NCI-H1092 (cell line): ENCODE measurements at places on chromosomes 11 and 22.
A peak's percentile ranks its signal among the peaks of the same experiment; 100 is the strongest.

DNA sequence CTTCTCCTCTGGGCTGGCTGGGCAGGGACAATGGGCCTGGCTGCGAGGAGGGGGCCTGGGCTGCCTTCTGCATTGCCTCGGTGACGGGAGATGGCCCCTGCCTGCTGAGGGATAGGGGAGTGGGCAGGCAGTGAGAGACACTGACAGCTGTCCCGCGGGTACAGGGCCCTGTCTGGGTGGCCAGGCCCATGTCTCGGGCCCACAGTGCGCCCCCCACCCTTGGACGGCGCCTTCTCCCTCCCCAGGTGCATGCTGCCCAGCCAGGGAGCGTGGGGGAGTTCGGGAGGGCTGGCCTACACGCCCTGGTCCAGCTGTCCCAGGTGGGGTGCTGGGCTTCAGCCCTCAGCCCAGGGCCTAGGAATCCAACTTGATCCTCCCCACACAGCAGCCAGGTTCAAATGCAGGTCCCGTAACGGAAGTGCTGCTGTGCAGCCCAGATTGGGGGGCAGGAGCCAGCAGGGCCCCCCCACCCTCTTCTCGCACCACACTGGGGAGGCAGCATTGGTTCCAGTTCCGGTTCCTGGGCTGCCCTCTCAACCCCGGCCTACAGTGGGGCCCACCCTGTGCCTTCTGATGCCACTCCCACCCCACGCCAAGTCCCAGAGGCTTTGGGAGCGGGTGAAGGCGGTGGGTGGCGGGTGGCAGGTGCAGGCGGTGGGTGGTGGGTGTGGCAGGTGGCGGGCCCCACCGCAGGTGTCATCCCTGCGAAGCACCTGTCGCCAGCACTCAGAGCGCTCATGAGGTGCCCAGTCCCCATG, 7.3 kb upstream of the TSSC4 start:
- DNase-seq = no peak

- no peak for DNase-seq
Measured at GRCh38 chr11:117816846-117817367, 7.6 kb downstream of the FXYD2 start.

GRCh38 chr11:67539550-67539949, 16.3 kb upstream of the CABP2 start:
- no peak for DNase-seq

DNA sequence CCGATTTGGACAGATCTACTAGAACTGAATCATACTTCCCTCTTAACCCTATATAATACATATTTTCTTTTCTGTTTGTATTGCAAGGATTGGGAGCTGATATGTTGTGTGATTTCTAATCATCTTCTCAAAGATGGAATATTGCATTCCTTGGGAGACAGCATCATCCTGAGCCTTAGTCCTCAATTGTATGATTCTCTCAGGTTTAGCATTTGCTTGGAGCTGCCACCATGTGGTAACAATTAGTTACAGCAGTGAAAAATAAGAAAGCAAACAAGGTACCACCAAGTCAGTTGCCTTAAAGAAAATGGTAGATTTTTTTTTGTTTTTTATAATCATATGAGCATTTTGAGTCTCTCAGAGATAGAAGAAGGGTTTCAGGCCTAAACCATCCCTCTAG, 11.9 kb downstream of the SNX19 start:
- DNase-seq = no peak

DNA sequence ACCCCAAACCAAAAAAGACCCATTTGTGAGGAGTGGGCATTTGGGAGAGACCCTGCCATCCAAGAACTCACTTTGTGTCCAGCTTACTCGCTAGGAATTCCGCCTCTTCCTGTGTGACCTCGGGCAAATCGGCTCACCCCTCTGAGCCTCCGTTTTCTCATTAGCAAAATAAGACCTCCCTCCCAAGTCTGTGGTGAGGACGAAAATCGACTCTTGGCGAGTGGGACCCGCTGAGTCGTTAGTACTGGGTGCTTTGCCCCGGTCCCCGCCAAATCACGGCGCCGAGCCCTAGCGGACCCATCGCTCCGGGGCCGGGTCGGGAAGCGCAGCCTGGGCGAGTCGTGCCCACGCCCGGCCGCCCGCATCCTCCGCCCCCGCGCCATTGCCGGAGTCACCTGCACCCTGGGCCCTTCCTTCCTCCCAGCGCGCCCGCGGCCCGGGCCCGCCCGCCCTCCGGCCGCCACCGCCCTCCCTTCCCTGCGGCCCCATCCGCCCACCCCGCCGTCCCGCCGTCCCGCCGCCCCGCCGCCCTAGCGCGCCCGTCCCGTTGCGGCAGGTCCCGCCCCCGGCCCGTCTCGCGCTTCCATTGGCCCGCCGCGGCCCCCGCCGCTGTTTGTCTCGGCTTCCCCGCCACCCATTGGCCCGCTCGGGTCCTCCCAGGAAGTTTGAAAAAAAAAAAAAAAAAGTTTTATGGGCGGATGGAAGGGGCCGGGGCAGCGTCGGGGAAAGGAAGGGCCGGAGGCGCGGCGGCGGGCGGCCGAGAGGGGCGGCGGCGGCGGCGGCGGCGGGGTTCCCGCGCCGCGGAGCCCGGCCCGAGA, 48.9 kb downstream of the TRIOBP start:
- peak; percentile 63 for DNase-seq

GRCh38 chr11:132402071-132402684, 1031.8 kb downstream of the NTM start:
- DNase-seq = peak; percentile 82

GRCh38 chr22:45910928-45911467, 66.0 kb downstream of the WNT7B start:
- no peak for DNase-seq

DNA sequence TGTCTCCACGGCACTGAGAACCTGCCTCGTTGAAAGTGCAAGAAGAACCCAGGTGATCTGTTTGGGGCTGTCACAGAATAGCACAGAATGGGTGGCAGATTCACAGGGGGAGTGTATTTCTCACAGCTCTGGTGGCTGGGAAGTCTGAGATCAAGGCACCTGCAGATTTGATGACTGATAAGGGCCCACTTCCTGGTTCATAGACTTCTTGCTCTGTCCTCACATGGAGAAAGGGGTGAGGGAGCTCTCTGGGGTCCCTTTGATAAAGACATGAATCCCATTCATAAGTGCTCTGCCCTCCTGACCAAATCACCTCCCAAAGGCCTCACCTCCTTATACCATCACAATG, 198.5 kb upstream of the SORL1-AS1 start:
- no peak for DNase-seq

DNA sequence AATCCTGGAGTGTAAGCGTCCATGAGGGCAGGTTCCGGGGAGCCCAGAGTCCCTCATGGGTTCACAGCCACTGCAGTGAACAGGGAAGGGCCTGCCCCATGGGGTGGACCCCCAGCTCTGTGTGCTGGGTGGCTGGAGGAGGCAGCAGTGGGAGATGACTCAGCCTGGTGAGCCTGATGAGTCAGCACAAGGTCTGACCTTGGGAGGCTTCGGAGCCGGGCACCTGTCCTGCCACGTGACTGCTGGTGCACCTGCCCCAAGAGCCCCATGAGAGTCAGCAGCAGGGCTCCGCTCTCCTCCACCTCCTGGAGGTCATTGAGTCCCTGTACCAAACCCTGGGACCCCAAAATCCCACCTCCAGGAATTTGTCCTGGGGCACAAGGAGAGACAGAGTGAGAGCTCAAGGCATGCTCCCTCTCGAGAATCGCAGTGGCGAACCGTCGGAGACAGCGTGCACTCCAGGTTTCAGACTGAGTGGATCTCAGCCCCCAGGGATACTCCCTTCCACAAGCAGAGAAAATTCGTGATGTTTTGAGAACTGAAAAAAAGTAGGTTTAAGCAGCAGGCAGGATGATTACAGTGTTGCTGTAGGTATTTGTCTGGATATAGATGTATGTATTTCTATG, 1221.7 kb downstream of the BRD1 start:
- no peak for DNase-seq

DNA sequence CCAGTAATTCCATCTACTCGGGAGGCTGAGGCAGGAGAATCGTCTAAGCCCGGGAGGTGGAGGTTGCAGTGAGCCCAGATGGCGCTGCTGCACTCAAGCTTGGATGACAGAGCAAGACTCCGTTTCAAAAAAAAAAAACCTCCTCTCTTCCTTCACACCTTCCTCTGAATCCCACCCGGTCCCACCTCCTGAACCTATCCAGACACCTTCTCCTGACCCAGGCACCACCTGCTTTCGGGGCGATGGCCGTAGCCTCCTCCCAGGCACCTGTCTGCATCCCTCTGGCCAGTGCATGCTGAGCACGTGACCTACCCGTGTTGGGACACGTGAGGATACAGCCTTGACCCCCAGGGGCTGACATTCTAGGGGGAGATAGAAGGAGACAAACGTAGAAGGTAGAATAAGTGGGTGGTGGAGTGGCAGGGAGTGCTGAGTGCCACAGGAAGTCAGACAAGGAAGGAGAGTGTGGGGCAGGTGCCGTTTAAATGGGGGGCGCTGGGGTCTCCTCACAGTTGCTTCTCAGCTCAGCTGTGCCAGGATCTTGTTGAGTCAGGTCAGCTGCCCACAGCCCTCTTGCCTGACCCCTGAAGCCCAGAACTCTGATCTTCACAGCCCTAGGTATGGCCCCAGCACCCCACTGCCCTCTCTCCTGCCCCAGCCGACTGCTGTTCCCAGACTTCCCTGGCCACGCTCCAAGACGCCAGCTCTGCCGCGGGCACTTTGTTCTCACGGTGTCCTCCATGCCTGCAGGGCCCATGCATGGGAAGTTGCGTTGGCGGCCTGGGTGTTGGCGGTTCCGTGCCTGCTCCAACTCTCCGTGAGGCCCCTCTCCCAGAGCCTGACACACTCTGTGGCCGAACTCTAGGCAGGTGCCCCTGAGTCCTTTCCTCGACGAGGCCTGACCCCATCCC, 1.2 kb upstream of the MIOX start:
- DNase-seq = no peak

GRCh38 chr11:10322401-10322800, 17.5 kb downstream of the ADM start:
- no peak for DNase-seq

DNA sequence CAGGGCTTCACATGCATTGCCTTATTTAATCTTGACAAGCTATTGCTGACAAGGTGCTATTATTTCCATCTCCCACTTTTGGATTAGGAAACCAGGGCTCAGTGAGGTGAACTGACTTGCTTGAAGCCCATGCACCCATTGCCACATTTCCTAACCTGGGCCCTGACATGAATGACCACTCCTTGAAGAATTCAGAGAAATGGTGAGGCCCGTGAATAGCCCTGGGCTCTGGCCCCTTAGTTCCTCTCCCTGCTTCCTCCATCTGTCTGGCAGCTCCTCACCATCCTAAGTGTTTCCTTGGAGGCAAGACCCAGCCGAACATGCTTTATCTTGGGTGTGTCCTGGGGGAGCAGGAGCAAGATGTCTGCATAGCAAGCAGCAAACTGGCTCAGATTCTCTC, 56.1 kb upstream of the NECTIN1 start:
- DNase-seq = no peak

DNA sequence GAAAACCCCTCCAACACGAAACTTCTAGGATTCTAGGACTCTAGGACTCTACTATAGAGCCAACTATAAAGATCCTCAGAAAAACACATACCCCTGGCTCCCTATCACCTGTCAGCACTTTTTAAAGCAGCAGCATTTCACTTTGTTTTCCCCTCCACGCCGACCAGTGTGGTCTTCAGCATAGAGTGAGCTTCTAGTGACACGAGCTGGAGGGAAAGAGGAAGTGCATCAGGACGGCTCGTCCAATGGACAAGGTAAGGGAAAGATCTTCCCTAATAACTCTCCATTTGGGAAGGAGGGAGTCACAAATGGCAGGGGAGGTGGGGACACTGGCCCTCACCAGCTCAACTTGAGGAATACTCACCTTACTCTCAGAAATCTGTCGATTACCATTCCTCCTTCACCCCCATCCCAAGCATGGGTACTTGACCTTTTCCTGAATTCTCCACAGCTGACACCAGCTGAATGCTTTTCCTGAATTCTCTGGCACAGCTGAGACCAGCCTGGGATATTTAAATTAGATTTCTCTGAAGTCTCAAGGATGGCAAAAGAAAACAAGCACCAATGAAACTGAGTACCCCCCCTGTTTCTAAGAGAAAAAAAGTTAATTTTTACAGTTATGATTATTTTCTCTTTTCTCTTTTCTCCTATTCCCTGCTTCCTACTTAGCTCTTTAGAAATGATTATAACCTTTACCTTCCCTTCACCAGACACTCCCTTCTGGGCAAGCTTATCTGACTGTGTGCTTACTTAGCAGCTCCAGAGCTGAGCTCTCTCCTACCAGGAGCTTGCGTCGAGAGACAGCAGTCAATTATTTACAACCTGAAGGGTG, 33.3 kb upstream of the NNMT start:
- peak; percentile 49 for DNase-seq

- no peak for DNase-seq
Measured at GRCh38 chr11:118660681-118661424, 18.6 kb downstream of the TREH start.

DNA sequence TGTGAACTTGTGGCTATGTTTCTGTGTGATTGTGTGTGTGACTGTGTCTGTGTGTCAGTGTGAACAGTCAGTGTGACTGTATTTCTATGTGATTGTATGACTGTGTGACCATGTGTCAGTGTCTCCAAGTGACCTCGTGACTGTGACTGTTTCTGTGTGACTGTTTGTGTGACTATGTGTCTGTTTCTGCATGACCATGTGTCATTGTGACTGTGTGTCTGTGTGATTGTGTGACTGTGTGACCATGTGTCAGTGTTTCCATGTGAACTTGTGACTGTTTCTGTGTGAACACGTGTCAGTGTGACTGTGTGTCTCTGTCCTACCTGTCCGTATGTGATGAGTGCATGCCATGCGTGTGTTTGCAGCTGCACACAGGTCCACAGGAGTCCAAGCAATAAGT, 8.8 kb upstream of the PKNOX2 start:
- DNase-seq = no peak

- DNase-seq = peak; percentile 42
Measured at GRCh38 chr22:42688241-42689211, 32.1 kb downstream of the A4GALT start.

GRCh38 chr11:72856551-72857345, 42.5 kb downstream of the ATG16L2 start:
- no peak for DNase-seq

DNA sequence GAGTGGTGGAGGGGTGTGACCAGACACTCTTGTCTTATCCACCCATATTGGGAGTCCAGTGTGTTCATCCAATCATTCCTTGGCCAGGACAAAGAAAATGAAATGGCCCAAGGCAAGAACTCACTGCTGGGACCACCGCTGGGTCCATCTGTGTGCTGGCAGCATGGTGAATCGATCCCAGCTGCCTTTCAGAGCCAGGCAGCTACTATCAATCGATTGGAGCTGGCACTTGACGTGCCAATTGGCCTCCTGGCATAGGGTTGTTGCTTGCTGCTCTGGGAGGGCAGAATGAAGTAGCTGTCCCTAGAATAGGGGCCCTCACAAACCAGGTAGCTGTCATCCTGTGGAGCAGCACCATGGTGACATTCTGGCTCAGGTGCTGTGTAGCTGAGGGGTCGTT, 1.4 kb upstream of the ARVCF start:
- no peak for DNase-seq

DNA sequence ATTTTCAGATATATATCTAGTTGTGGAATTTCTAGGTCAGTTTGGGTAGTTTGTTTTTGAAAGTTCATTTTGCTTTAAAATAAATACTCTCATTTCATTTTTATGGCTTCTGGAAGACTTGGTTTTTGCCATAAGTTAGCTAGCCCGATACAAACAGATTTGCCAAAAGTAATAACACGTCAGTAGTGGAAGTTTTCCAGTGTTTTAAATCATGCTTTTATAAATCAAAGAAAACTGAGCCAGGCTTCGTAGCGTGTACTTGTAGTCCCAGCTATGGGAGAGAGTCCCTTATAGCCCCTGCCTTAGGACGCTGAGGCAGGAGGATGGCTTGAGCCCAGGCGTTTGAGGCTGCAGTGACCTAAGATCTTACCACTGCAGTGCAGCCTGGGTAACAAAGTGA, 21.7 kb upstream of the MICALL1 start:
- no peak for DNase-seq
